T-helper 2 cell treated with Interferon-gamma antibody and Interleukin-4, amounts not matched to agents 100 ng/mL and 5 ng/mL, for 36 hours (primary cell): ENCODE measurements at places on chromosomes 4 and X. TPM values are rescaled to one million over a fixed set of nuclear protein-coding genes. Genes with fewer than 3 reads are reported as not detected.

Gene SPANXD
- not detected in 2 replicates for total RNA-seq

Gene NEXMIF
- total RNA-seq: 0.23 and 0.25 TPM in 2 replicates

Gene HDX
- total RNA-seq: 2.6 and 2.7 TPM in 2 replicates

Gene SSX1
- not detected in 2 replicates for total RNA-seq

Gene BEND4
- 0.05 and 0.14 TPM in 2 replicates for total RNA-seq

Gene VAMP7
- total RNA-seq: 32.5 and 33.9 TPM in 2 replicates

Gene RAB39B
- total RNA-seq: 8.4 and 8.7 TPM in 2 replicates

Gene SPIN2A
- 0.70 and 1.1 TPM in 2 replicates for total RNA-seq

Gene CHRDL1
- total RNA-seq: not detected in 2 replicates

Gene RTL3
- 0.07 TPM in 1 of 2 replicates, not detected in the other for total RNA-seq

Gene ZNF630
- total RNA-seq: 0.50 and 0.52 TPM in 2 replicates

Gene FAM149A
- total RNA-seq: 0.23 and 0.25 TPM in 2 replicates

Gene ARHGEF9
- total RNA-seq: 18.8 and 22.5 TPM in 2 replicates

Gene ARMCX6
- 43.4 and 43.7 TPM in 2 replicates for total RNA-seq

Gene STARD8
- total RNA-seq: 2.3 and 2.8 TPM in 2 replicates

Gene TMEM35A
- not detected in 2 replicates for total RNA-seq

Gene BEX4
- 6.8 and 8.4 TPM in 2 replicates for total RNA-seq

Gene ARHGAP6
- total RNA-seq: not detected in 2 replicates

Gene CXCL8
- total RNA-seq: 2.2 and 2.3 TPM in 2 replicates

Gene FAM241A
- total RNA-seq: 1.6 and 1.7 TPM in 2 replicates

Gene TEX13D
- not detected in 2 replicates for total RNA-seq

Gene GAK
- 141 and 144 TPM in 2 replicates for total RNA-seq

Gene AASDH
- 9.4 and 12.2 TPM in 2 replicates for total RNA-seq

Gene DTHD1
- total RNA-seq: 0.07 and 0.09 TPM in 2 replicates

Gene FLNA
- total RNA-seq: 1,245 and 1,271 TPM in 2 replicates

Gene PRR32
- total RNA-seq: not detected in 2 replicates

Gene POU4F2
- not detected in 2 replicates for total RNA-seq

Gene AFF2
- 5.2 and 5.4 TPM in 2 replicates for total RNA-seq

Gene PSAPL1
- total RNA-seq: not detected in 2 replicates
